ENCODE measurements at places on chromosomes 12 and 14. TPM values are rescaled to one million over a fixed set of nuclear protein-coding genes. Genes with fewer than 3 reads are reported as not detected.

Gene CRACR2A
- 16.8 TPM for total RNA-seq

Gene MON2
- total RNA-seq, result 66.1 TPM

Gene HOXC4
- total RNA-seq, result 0.36 TPM

Gene KRT6A
- total RNA-seq, result not detected

Gene CLEC2A
- not detected for total RNA-seq

Gene KLRC1
- total RNA-seq, result not detected

Gene CCDC196
- total RNA-seq, result not detected

Gene PTGDR
- total RNA-seq, result 1.8 TPM

Gene HELB
- total RNA-seq, result 3.0 TPM

Data from fibroblast of the aortic adventitia (primary cell).